DMS 273 treated with DMSO at 0.1 percent for 48 hours (cell line): ENCODE measurements at places on chromosomes 16 and 17.

DNA sequence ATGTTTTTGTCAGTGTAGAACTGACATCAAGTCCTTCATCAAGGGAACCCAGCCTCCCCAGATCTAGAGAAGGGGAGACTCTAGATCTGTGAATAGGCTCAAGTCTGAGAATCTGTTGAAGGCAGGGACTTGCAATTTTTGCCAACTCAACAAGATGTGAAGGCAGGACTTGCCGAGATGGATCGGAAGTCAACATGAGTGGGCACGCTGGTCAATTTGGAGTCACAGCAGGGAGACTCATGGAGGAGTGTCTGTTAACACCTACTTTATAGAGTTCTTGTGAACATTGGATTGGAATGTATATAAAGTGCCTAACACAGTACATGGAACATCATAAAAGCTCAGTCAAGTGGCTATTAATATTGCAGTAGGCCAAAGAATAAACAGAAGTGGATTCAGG lies 10.0 kb downstream of the ZNF689 start:
- DNase-seq, result no peak

- DNase-seq, result no peak
These were observed 78.4 kb downstream of the KATNIP start for GRCh38 chr16:27628241-27628942.

GRCh38 chr17:31967648-31968047 lies 30.8 kb downstream of the SUZ12 start:
- no peak for DNase-seq

DNA sequence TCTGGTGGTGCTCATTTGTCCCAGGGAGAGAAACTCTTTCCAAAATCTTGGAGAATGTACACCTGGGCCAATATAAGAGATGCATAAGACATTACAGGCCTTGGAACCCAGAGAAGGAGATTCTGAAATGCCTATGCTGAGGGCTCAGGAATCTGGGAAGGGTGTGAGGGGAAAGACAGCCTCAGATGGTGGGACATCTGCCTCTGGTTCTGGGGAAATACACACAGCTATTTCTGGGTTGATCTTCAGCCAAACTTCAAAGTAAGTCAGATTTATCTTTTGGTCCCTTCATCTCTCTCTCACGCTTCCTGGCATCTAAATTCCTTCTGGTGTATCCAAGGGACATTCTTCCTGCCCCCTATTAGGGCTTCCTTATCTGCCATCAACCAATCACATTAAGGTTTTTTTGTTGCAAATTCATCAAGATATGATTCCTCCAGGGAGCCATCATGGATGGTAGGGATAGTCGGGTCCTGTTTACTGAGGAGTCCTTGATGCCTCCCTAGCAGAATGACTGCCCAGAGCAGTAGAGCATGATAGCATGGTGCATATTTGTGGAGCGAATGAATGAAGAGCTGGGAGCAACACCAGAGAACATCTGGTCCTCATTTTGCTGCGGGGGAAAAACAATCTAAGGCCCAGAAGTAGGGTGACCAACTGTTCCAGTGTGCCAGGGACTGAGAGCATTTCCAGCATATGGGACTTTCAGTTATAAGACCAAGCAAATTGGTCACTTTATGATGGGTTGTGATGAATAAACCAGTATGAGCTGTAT lies 35.7 kb upstream of the DYNLL2 start:
- peak; percentile 5 for DNase-seq

GRCh38 chr17:62119373-62119772 lies 54.3 kb upstream of the MED13 start:
- no peak for DNase-seq

GRCh38 chr17:15929941-15930340 lies 15.0 kb upstream of the ADORA2B start:
- DNase-seq, result no peak

GRCh38 chr16:20847550-20847949 lies 41.2 kb downstream of the REXO5 start:
- no peak for DNase-seq

- DNase-seq, result no peak
These were observed 16.3 kb downstream of the ERAL1 start for GRCh38 chr17:28871056-28871579.

- DNase-seq, result no peak
These were observed 727.4 kb upstream of the CA10 start for GRCh38 chr17:52885882-52886281.

- no peak for DNase-seq
These were observed 8.1 kb upstream of the FOXF1 start for GRCh38 chr16:86501989-86502855.

- peak; percentile 94 for DNase-seq
These were observed 5.1 kb downstream of the MVP start for GRCh38 chr16:29825145-29826044.

- peak; percentile 23 for DNase-seq
These were observed 15.0 kb downstream of the CNTNAP4 start for GRCh38 chr16:76292218-76292617.

- DNase-seq, result no peak
These were observed 19.0 kb downstream of the KCNG4 start for GRCh38 chr16:84220851-84221250.

- no peak for DNase-seq
These were observed 1.5 kb downstream of the GEMIN4 start for GRCh38 chr17:750431-751037.

DNA sequence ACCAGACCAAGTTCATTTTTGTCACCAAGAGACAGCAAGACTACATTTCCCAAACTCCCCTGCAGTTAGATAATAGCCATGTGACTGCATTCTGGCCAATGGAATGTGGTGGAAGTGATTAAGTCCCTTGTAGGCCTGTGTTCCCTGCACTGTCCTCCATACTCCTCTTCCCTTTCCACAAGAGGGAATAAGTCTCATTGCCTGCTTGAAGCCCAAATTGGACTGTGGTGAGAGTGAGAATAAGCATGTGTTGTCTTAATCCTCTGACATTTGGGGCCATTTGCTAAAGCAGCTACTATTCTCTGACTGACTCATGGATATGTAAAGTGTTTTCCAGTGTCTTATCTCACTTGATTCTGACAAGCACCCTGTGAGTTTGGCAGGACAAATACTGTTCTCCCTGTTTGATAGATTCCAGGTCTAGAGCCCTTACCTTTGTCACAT lies 20.7 kb downstream of the PIK3R6 start:
- DNase-seq, result peak; percentile 37

GRCh38 chr16:54212893-54213292 lies 73.7 kb downstream of the IRX3 start:
- no peak for DNase-seq

DNA sequence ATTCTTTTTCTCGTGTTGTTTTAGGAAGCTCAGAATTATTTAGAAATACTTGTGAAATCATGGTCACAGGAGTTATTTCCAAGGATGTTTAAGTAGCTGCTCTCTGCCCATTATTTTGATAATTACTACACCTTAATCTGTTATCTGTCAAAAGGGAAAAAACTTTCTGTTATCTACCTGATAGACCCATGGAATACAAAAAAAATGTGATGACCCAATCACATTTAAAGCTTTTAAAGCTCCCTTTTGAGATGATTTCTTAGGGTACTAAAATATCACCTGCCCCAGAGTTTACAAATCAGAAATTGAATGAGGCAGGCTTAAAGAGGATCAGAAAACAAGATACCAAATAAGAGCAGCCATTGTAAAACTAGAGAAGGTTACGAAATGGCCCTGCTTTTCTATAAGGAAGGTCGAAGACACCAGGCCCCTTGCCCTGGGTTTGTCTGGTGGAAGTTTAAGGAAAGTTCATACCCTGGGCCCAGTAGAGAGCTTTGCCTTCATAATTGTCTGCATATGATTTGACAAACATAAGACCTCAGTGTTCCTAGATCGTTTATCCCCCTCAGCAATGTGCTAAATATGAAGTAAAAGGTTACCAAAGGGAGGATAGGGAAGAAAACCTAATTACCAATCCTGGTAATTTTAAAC lies 149.9 kb upstream of the TBX2 start:
- DNase-seq, result no peak

- DNase-seq, result no peak
These were observed 16.5 kb upstream of the TMEM92 start for GRCh38 chr17:50257676-50258224.

DNA sequence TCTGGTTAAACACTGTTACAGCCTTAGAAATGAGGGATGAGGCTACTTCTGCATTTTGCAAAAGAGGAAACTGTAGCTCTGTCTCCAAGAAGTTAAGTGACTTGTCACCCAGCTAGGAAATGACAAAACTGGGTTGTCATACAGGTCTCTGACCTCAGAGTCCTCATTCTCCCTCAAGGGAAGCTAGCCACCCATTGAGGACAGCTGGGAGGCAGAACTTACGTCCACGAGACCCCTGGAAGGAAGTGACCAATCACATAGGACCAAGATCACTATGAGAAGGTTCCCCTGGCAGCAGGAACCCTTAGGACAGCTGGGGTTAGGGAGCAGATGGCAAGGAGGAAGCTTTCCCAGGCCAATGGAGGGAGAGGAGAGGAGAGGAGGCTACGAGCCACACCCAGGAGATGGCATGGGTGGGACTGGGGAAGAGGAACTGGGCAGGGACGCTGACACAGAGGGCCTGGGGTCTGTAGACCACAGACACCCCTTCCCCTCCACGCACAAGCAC lies 11.2 kb downstream of the METTL22 start:
- no peak for DNase-seq

DNA sequence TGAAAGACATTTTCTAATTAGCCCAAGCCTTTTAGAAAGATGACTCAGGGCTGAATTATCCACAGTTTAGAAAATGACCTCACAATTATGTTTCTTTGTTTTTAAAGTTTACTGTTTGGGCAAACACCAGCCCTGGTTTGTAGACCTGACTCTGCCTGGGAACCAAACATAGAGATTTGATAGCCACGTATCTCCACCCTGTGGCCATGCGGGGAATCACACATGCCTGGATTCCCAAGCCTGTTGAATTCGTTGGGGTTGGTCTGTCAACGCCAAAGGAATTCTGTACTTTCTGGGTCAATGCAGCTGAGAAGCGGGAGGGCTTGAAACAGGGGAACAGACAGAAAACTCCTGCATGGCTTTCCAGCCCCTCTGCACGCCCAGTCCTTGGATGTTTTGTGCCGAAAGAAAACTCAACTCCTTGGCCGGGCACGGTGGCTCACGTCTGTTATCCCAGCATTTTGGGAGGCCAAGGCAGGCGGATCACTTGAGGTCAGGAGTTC lies 26.9 kb downstream of the CD300A start:
- DNase-seq, result no peak

DNA sequence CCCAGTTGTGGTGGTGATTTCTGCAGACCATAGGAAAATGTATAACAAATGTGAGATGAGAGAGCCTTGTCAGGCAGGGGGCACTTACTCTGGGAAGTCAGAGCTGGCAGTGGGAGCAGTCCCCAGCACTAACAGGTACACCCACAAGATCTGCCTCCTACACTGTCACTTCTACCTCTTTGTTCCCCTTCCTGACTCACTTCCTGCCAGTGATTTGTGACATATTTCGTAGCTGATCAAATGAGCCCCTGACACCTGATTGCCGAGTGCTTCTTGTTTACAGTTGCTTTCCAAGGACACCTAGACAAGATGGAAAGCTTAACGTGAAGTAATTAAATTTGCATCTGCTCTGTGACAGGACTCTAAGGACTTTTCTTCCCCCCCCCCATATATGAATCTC lies 40.5 kb downstream of the FTO start:
- DNase-seq, result no peak

DNA sequence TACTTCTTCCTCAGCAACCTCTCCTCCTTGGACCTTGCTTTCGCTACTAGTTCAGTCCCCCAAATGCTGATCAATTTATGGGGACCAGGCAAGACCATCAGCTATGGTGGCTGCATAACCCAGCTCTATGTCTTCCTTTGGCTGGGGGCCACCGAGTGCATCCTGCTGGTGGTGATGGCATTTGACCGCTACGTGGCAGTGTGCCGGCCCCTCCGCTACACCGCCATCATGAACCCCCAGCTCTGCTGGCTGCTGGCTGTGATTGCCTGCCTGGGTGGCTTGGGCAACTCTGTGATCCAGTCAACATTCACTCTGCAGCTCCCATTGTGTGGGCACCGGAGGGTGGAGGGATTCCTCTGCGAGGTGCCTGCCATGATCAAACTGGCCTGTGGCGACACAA lies 429 bp downstream of the OR2C1 start:
- no peak for DNase-seq

- no peak for DNase-seq
These were observed 169.5 kb upstream of the C17orf78 start for GRCh38 chr17:37206299-37206698.

DNA sequence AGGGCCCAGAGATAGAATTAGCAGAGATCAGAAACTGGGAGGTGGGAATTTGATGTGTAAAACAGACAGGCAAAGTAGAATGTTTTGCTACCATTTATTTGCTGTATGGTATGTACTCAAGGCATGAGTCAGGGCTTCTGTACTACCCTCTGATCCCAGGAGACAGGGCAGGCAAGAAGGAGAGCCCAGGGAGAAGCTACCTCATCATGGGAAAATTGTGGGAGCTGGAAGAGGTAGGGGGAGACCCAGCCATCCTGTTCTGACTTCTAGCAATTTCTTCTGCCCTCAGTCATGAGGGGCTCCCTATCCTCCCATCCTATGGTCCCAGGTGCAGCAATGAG lies 1.7 kb upstream of the PIGS start:
- no peak for DNase-seq

DNA sequence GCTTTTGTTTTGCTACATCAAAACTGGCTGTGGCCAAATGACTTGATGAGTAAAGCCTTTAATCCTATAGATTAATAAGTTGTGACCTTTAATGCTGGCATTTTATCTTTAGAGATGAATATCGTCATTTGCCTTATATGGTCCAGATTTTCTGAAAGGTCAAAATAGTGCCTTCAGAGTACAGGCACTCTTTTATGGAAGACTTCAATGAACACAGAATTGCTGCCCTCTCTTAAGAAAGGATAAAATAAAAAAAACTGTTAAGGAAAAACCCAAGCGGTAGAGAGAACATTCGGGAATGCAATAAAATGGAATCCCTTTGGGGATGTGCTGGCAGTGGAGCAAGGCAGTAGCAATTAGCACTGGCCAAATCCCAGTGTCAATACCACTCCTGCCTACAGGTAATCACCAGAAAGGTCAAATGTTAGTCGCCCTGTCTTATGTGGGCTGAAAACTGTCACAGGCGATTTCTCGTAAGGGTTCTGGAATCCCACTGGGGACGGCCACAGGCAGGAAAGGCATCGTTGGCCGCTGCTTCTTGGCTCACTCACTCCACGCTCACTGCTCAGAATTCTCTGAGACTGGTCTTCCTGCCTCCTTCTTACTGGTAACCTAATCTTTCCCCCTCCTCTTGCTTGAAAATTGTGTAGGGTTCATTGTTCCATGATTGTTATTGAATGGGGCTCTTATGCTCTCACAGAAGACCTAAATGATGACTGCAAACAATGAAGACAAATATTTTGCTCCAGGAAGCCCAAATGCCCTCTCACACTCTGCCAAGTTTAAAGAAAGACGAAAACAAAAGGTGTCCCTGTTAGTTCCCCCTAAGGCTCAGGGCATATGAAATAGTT lies 45.4 kb upstream of the HSBP1 start:
- DNase-seq, result no peak

GRCh38 chr17:5585836-5586521 lies 1.7 kb upstream of the NLRP1 start:
- no peak for DNase-seq

DNA sequence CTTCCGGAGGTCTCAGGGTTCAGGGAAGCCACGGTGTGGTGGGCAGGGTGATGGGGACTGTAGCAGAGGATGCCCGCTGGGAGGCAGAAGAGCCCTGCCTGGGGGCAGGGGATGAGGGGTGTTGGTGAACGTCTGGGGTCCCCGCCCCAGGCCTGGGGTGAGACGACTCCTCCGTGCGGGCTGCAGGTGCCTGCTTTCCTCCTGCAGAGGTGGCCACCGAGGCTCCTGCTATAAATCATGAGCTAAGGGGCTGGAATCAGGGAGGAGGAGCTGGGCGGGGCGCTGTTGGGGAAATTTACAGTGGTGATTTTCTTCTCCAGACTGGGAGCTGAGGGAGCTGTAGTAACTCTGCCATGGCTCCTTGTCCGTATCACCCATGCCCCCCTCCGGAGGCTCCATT lies 167.0 kb downstream of the MRM1 start:
- no peak for DNase-seq
